Amniotic epithelial cell (primary cell): ENCODE measurements at places on chromosomes 7 and 10.

DNA sequence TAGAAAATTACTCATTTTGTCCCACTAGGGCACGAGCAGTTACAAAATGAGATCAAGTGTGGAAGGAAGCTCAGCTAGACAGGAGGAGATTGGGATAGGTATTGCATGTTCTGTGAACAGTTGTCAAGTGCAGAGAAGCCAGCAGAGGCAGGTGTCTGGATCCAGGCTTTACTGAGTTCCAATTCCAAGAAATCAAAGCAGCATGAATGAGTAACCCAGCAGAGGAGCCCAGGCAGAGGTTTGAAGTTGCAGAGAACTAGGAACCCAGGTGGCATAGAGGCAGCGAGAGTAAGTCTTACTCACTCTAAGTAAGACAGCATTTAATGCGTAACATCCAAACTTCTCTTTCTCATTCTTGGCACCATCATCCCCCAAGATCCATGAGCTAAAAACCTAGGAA, 11.8 kb downstream of the MRC1 start:
- no peak for DNase-seq

GRCh38 chr7:133386205-133386604, 133.3 kb downstream of the EXOC4 start:
- no peak for DNase-seq

GRCh38 chr10:54869022-54869421, 68.0 kb upstream of the PCDH15 start:
- DNase-seq = no peak

GRCh38 chr7:74306004-74306729, 17.0 kb downstream of the CLIP2 start:
- no peak for DNase-seq

- DNase-seq = peak; percentile 98
Measured at GRCh38 chr10:14063531-14064285, 267.0 kb downstream of the FRMD4A start.

DNA sequence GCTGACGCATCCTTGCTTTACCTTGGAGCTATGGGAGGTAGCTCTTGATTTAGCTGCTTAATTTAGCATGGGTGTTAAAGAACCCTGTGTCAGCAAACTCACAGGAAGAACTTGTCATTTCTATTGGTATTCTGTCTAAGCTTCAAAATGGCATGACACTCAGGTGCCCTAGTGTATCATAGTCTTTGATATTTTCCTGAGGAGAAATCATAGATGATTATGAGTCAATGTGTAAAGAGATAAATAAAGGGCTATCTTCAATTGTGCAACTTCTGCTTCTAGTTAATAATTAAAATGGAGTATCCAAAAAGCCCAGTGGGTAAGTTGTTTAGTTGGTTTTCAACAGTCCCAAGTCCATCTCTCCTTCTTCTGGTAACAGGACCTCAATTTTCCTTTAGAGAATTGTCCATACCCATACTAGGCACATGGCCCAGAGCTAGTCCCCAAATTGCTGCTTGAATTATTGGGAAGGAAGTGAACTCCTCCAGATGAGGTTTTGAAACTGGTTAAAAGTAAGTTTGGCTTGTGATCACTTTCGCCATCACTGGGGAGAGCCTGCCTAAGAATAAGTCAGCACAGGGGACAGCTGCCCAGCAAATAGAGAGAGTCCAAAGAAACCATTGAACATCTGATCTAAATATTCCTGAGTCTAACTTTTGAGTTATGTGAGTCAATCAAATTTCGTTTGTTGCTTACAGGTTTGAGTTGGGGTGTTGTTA, 169.0 kb upstream of the PHYHIPL start:
- no peak for DNase-seq

DNA sequence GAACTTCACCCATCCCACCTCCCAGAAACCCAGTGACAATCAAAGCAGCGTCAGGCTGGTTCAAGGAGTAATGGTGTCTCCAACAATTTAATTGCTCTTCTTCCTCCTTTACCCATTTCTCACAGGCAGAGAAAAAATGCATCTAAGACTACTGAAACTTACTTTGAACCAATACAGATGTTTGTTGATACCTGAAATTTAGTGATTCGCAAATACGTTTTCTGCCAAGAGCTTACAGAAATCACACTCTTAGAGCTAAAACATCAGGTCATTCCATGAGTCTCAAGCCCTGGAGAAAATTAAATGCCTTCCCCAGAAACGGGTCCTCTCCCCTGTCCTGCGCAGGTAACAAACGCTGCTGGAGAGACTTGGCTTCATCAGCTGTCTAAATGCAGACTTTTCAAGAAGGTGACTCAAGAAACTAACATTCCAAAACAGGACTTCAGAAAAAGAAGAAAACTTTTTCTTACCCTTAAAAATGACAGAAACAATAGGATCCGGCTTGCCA, 443 bp downstream of the MYOF start:
- no peak for DNase-seq

- DNase-seq = no peak
Measured at GRCh38 chr7:99365318-99366141, 9.0 kb upstream of the ARPC1B start.

- DNase-seq = no peak
Measured at GRCh38 chr7:134084488-134085144, 42.5 kb upstream of the LRGUK start.

- DNase-seq = no peak
Measured at GRCh38 chr10:5844345-5845055, 31.3 kb upstream of the GDI2 start.

- no peak for DNase-seq
Measured at GRCh38 chr7:42250411-42250810, 13.4 kb upstream of the GLI3 start.

GRCh38 chr7:48760528-48761265, 163.7 kb upstream of the CDC14C start:
- no peak for DNase-seq

GRCh38 chr10:62728479-62728878, 76.0 kb upstream of the ADO start:
- DNase-seq = peak; percentile 30

DNA sequence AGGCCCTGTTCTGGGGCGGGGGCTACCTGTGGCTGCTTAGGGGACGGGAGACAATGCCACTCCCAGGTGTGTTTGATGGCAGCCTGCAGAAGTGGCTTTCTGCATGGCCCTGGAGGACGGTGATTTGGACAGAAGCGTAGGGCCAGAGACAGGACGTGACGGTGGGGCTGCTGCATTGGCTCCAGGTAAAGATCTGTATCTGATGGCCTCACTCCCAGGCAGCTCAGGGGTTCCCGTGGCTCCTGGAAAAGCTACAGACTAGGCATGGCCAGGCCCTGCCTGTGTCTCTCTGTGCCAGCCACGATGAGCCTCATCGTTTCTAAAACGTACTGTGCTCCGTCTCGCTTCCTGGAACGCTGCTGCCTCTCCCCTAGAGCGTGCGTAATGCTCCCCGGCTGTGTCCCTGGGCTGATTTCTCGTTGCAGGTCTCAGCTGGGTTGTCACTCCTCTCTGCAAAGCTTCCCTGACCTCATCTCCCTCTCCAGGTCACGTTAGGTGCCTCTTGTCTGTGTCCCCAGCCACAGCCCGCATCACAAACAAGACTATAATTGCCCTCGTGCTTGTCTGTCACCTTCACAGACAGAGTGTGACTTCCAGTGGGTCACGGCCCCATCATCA, 12.6 kb downstream of the GTF2IRD1 start:
- no peak for DNase-seq

DNA sequence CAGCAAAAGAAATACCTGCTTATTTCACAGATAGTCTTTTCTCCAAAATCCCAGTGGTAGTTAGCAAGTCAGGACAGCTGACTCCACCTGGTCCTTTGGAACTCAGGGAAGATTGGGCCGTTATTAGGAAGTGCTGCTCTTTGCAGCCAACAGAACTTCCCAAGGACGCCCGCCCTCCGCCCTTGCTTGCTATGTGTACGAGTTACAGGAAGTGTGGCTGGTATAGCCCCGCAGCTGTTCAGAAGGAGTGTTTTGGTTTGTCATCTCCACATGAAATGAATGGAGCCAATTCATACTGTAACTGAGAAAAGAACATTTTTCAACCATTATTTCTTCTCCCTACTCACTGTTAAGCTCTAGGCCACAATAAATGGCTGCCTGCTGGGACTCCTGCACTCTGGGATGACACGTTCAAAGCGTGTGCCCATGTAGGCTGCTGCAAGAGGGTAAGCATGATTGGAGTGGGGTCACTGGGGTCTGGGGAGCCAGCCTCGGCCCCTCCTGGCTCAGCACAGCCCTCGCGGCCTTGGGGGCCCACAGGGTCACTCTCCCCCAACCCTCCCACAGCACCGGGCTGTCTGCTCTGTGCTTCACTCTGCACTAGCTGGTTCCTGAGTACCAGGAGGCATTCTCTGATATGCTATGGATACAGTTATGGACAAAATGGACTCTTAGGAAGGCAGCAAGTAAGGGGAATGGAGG, 244.0 kb downstream of the EBF3 start:
- no peak for DNase-seq

GRCh38 chr10:101965075-101965765, 90.8 kb downstream of the ARMH3 start:
- no peak for DNase-seq

- no peak for DNase-seq
Measured at GRCh38 chr10:24414597-24414996, 205.7 kb downstream of the KIAA1217 start.

- DNase-seq = peak; percentile 67
Measured at GRCh38 chr10:17115683-17116082, 13.9 kb downstream of the CUBN start.

DNA sequence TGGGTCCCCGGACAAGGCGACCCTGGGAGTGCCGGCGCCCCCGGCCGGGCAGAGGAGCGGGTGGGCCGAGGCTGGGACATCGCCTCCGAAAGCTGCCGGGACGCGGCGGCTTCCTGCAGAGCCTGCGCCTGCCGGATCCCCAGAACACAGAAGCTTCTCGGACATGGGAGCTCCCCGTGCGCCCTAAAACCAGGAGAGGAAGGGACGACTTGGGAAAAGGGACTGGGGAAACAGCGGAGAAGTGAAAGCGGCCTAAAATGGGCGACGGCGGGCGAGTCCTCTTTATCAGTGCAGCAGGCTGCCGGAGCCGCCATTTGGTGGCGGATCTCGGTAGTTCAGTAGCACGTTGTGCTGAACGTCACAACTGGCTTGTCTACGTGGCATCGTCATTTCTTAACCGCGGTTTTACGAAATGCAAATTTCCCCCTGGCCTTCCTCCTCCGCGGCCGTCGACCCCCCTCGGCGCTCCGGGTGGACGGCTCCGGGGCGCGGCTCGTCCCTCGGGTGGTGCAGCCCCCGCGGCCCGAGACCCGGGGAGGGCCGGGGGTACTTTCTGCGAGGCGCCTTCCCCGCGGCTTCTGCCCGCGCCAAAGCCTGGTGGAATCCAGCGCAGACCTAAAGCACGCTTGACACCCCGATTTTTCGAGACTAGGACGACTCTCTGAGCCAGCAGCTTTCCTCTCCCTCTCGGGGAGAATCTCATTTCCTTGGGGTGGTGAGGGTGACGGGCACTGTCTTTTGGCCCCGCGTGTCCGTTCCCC, 9.9 kb upstream of the SPAG6 start:
- no peak for DNase-seq

GRCh38 chr10:103605359-103606096, 112.0 kb downstream of the NEURL1 start:
- DNase-seq = peak; percentile 48

GRCh38 chr7:84274029-84274638, 79.5 kb upstream of the SEMA3A start:
- DNase-seq = peak; percentile 6

GRCh38 chr7:67554986-67555385, 558.4 kb downstream of the TYW1 start:
- no peak for DNase-seq

GRCh38 chr7:142792593-142792992, 21.8 kb downstream of the PRSS2 start:
- DNase-seq = no peak

GRCh38 chr10:28155726-28156125, 147.1 kb downstream of the MPP7 start:
- DNase-seq = no peak

GRCh38 chr10:29189256-29189655, 99.6 kb upstream of the LYZL1 start:
- DNase-seq = no peak

GRCh38 chr7:2821161-2821841, 22.8 kb downstream of the GNA12 start:
- peak; percentile 93 for DNase-seq

DNA sequence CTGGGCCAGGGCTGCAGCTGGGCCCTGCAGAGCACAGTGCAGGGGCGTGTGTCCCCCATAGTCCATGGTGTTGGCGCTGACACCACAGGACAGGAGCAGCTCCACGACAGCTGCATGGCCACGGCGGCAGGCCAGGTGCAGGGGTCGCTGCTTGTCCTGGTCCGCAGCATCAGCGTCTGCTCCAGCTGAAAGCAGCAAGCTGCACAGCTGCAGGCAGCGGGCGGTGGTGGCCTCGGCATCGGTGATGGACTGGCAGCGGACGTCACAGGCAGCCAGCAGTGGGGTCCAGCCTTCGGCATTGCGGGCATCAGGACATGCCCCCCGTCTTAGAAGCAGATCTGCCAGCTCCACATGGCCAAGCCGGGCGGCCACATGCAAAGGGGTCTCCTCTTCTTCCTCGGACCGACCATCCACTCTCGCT, 6.0 kb downstream of the ASB10 start:
- no peak for DNase-seq

GRCh38 chr10:34183016-34183796, 631.9 kb downstream of the PARD3 start:
- DNase-seq = no peak

DNA sequence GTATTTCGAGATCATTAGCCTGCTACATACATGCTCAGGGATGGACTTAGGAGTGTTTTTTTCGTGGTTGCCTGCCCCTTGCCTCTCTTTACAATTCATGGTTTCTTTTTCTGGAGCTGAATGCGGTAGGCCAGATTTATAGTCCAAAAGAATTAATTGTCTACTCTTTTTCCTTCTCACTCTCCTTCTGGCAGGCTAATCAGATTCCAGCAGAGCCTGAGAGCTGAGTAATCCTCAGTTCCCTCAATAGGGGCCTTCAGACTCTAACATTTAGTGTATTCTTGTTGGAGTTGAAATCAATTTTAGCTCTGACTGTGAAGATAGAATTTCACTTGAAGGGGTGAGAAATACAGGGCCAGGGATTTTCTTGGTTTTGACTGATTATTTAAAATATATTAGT, 16.4 kb downstream of the SORCS3 start:
- DNase-seq = no peak

GRCh38 chr7:121138262-121138933, 149.9 kb downstream of the CPED1 start:
- no peak for DNase-seq

GRCh38 chr7:106281585-106282318, 3.0 kb downstream of the NAMPT start:
- DNase-seq = no peak

- DNase-seq = no peak
Measured at GRCh38 chr10:33986016-33986415, 651.5 kb upstream of the NRP1 start.
